ENCODE measurements at places on chromosomes 6 and 20.

GRCh38 chr6:31366693-31367470, 9.9 kb upstream of the HLA-B start:
- peak; percentile 58 for DNase-seq

DNA sequence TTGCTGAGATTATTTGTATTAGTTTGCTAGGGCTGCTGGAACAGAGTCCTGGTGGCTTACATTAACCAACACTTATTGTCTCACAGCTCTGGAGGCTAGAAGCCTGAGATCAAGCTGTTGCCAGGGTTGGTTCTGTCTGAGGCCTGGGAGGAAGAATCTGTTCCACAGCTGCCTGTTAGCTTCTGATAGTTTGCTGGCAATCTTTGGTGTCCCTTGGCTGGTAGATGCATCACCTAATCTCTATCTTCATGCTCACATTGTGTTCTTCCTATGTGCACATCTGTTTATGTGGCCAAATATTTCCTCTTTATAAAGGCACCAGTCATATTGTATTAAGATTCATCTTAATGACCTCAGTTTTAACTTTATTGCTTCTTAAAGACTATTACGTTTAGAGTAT, 19.5 kb downstream of the SF3B5 start:
- DNase-seq = no peak

- DNase-seq = no peak
Measured at GRCh38 chr6:159804504-159804903, 4.4 kb downstream of the PNLDC1 start.

- DNase-seq = no peak
Measured at GRCh38 chr6:3388786-3389185, 68.1 kb downstream of the SLC22A23 start.

DNA sequence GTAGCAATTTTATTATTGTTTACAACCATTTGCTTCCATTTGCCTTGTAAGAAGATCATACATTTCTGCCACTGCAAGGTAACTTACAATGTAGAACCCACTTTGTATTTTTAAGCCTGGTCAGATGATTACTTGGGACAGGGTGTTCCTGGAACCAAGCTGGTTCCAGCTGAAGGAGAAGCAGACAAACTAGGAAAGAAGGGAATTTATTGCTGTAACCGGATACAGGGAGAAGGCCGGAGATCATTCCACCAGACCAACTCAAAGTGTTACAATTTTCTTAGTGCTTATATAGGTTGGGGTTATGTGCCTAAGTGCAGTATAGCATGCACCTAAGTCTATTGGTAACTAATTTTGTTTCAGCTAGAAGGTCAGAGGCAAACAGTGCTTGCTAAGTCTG, 104.4 kb downstream of the MANEA start:
- no peak for DNase-seq

- no peak for DNase-seq
Measured at GRCh38 chr6:110529907-110530306, 53.5 kb upstream of the SLC22A16 start.

GRCh38 chr6:37013516-37014491, 8.3 kb downstream of the FGD2 start:
- no peak for DNase-seq

DNA sequence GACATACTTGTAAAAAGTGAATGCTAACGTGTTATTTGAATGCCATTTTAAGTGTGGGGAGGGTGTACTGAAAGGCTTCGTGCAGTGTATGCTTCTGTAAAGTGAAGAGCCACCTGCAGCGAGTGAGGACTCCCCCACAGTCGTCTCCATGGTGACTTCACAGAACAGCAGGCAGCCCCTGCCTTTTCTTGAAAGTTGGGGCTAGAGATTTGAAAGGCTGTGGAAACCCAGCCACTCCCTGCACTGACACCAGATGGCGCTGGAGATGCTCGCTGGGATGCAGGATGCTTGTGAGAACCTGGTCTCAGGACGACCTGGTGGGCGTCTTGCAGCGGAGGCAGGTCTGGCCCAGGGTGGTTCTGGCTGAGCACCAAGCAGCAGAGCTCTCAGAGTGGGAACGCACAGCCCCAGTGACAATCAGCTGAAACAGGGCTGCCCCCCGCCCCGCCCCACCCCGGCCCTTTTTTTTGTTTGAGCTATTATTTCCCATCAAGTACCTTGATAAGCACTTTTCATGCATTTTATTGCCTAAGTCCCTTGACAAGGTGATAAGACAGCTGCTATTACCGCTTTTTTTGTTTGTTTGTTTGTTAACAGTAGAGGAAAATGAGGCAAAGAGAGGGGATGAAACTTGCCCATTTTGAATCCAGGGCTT, 150.3 kb downstream of the SYCP2 start:
- no peak for DNase-seq

GRCh38 chr20:36605399-36606157, at the start of gene RAB5IF:
TSS of gene RAB5IF (plus strand) at chr20:36605779. CDS start at chr20:36605952, 173 bp downstream.
- DNase-seq = peak; percentile 100

GRCh38 chr6:138559143-138559542, 59.8 kb upstream of the NHSL1 start:
- DNase-seq = no peak

DNA sequence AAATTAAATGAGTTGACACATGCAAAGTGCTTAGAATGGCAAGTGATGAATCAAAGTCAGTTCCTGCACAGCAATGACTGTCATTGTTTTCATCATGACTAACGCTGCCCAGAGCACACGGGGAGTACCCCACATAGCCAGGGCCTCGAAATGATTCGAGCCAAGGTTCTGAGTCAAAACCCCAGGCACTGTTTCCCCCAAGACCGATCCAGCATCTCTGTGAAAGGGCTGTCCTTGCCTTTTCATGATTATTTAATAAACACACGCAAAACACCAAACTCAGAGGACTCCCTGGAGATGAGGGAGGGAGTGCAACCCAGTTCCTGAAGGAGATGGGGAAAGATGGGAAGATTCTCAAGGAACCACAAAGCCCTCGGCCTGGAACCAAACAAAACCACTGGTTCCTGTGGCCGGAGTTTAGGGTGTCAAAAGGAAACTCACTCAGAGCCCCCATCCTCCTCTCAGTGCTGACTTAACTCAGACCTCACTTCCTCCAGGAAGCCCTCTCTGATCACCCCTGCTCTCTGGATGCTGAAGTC, 3.8 kb downstream of the PREX1 start:
- no peak for DNase-seq

DNA sequence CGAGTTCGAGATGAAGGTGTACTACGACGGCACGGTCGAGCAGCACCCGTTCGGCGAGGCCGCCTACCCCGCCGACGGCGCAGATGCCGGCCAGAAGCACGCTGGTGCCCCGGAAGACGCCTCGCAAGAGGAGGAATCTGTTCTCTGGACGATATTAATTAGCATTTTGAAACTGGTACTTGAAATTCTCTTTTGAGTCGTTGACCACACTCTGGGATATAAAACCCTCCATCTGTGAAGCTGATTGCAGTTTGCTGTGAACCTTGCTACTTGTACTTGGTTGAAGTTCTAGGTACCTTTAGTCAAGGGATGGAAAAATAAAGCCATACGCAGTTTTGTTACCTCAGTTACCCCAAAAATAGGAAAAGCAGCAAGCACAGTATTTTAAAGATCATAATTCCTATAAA, 917 bp downstream of the C6orf120 start:
- DNase-seq = no peak

DNA sequence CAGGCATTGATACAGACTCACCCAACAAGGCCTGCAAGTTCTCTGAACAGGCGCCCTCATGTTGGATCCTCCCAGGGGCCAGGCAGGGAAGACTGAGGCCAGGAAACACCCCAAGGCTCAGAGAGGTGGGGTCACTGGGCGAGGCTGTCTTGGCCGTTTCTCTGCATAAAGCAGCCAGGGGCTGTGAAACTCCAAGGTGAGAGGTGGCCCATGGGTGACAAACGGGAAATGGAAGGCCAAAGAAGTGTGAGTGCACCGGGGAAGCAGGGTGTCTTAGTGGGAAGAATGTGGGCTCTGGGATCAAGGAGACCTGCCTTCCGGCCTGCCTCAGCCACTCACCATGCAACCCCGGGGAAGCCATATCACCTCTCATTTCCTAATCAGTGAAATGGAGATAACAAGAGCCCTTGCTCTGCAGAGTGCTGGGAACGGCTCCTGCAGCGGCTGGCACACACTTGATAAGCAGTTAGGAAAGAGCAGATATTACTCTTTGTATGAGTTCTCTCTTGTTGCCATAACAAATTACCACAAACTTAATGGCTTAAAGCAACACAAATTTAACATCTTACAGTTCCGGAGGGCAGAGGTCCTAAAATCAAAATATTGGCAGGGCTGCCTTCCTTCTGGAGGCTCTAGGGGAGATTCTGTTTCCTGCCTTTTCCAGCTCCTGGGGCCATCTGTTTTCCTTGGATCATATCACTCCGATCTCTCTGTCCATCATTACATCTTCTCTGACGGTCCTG, 168.6 kb downstream of the NFATC2 start:
- no peak for DNase-seq

DNA sequence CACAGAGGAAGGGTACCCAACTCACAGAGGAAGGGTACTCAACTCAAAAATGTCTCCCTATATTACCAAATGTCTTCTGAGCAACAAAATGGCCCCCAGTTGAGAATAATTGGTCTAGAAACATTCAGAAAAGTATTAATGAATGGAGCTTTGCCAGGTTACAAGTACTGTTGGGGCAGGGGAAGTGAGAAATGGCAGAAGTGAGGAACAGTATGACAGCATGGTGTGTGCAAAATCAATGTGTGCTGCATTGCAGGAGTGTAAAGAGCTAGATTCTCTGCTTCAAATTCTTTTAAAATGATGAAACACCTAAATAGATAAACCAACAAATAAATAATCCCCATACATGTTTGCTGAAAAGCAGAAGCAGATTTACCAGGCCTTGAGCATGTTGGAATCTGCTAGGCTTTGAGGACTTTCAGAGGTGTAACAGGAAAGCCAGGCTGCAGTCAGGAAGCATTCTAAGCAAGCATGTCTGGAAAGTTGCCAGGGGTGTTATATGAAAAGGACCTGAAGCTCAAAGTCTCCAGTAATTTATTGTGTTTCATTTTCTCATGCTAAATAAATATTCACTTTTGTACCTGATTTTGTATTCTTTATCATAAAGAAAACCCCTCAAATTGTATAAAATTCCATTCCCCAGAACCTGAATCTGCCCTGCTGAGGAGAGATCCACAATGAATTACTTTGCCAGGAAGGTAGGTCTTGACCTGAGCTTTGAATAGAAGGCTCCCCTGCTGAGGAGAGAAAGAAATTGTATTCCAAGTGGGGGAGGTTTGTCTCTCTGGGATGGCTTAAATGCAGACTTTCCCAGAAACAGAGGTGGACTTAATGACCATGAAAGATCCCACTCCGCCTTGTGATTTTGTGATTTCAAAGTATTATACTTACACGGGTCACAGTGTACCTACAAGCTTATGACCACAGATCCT, 265.0 kb upstream of the MARCKS start:
- no peak for DNase-seq

GRCh38 chr6:81263531-81264168, 488.8 kb downstream of the TENT5A start:
- DNase-seq = no peak

GRCh38 chr6:158669145-158670035, 19.5 kb downstream of the SYTL3 start:
- no peak for DNase-seq

DNA sequence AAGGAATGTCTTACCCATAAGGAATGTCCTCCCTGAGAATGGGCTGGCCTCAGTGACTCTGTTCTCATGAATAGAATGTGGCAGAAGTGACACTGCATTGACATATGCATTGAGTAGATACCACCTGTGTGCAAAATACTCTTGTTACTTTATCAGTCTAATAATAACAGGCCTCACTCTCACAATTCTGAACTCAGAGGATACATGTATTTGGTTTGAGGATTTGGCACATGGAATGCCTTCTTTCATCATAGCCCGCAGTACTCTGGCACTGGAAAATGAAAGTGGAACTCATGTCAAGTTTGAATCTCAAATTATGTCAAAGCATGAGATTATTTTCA, 52.9 kb upstream of the PLCB4 start:
- no peak for DNase-seq

DNA sequence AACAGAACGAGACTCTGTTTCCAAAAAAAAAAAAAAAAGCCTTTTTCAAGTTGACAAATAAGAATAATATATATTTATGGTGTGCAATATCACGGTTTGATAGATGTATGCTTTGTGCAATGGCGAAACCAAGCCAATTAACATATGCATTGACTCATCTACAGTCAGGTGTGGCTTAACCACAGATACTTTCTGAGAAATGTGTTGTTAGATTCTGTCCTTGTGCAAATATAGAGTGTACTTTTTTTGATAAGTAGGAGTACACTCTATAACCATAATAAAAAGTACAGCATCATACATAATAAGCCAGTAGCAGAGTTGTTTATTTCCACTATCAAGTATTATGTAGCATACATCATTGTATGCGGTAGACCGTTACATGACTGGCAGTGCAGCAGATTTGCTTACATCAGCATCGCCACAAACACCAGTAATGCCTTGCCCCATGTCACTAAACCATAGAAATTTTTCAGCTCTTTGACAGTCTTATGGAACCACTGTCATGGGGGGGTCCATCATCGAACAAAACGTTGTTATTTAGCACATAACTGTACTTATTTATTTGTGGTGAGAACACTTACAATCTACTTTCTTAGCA, 59.2 kb downstream of the TMEM170B start:
- DNase-seq = no peak

GRCh38 chr20:38829296-38829875, 23.9 kb downstream of the PPP1R16B start:
- DNase-seq = no peak

- no peak for DNase-seq
Measured at GRCh38 chr20:49642816-49643215, 70.9 kb downstream of the B4GALT5 start.

DNA sequence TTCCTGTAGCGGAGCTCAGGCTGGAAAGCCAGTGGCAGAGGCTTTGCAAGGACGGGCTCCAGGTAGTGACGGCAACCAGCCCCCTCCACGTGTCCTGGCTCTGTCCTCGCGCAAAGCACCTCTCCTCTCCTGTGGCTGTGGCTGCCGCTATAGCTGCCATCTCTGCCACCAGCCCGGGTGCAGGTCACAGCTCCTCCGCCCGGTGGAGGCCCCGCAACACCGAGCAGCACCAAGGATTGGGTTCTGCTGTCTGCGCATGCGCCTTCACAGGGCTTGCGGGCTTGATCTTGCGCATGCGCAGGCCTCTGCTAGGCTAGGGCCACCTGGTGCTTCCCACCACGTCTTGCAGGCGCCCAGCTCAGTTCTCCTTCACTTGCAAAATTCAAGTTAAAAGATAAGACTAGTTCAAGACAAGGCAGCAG, 625.4 kb downstream of the QKI start:
- DNase-seq = no peak

GRCh38 chr20:43322851-43323250, 133.1 kb upstream of the PTPRT start:
- no peak for DNase-seq

- DNase-seq = no peak
Measured at GRCh38 chr6:22727710-22728109, 158.3 kb downstream of the HDGFL1 start.

- DNase-seq = no peak
Measured at GRCh38 chr6:12024699-12025434, 12.8 kb downstream of the HIVEP1 start.
